Fibroblast of skin of abdomen (primary cell): ENCODE measurements at places on chromosomes 2 and 18.

GRCh38 chr2:75200140-75201096 lies 1.1 kb upstream of the TACR1 start:
- peak; percentile 26 for DNase-seq

GRCh38 chr18:76686737-76687231 lies 135.6 kb upstream of the ZNF236 start:
- peak; percentile 57 for DNase-seq

DNA sequence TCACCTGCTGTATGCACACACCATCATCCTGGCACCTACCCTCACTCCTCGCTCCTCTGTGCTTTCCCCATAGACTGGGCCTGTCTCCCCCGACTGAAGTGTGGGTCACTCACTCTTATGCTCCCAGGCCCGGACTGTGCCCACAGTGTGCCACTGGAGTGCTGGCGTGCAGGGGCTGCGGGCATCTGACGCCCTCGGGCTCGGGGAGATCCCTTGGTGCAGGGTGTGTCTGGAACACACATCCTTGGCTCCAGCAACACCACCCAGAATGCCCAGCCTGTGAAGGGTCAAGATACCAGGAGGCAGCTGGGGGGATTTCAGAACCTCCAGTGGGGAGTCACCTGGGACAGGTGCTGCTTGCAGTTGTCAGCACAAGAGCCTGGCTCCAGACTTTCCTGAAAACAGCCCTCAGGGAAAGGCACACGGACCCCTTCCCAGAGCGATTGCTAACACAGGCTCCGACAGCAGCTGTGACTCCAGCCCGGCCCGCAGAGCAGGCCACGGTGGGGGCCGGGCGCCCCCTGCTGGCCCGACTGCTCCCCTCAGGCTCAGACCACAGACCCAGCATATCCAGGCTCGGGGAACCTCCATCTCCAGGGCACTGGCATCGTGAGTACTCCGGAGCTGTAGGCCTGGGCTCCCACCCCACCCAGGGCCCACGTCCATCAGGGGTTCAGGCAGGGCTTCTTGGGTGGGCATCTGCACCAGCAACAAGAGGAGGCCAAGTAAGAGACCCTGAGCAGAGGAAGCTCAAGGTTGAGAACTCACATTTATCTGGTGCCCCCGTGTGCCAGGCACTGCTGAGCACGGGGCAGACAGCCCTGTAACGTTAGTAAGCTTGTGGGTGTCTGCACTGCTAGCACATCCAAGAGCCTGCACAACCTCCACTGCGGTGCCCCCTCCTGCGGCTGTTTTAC lies 8.6 kb downstream of the HS1BP3 start:
- peak; percentile 59 for DNase-seq

- no peak for DNase-seq
Observed at GRCh38 chr2:2148776-2149175, 182.3 kb downstream of the MYT1L start.
